ENCODE measurements at places on chromosomes 4 and X. TPM values are rescaled to one million over a fixed set of nuclear protein-coding genes. Genes with fewer than 3 reads are reported as not detected.

The SMIM43 gene
- total RNA-seq = 1.2 TPM

The MEPE gene
- not detected for total RNA-seq

The DUSP21 gene
- not detected for total RNA-seq

The DRD5 gene
- total RNA-seq = not detected

The TGIF2LX gene
- not detected for total RNA-seq

The NDUFA1 gene
- 66.2 TPM for total RNA-seq

The MAGEH1 gene
- total RNA-seq = 23.8 TPM

The NCAPG gene
- 2.1 TPM for total RNA-seq

The SYTL4 gene
- total RNA-seq = 35.9 TPM

The GATB gene
- total RNA-seq = 19.1 TPM

The CSAG3 gene
- not detected for total RNA-seq

The HDX gene
- 5.3 TPM for total RNA-seq

The STK26 gene
- total RNA-seq = 41.6 TPM

The ITIH6 gene
- total RNA-seq = not detected

The RNF212 gene
- 1.8 TPM for total RNA-seq

The ALB gene
- not detected for total RNA-seq

The MAGEA10 gene
- not detected for total RNA-seq

The TMEM156 gene
- total RNA-seq = 2.1 TPM

The WDFY3 gene
- total RNA-seq = 62.7 TPM

The S100P gene
- total RNA-seq = not detected

The CITED1 gene
- 0.23 TPM for total RNA-seq

The IL21 gene
- not detected for total RNA-seq

The SLC6A14 gene
- total RNA-seq = not detected

The ARHGAP36 gene
- not detected for total RNA-seq

The PPP1R2C gene
- not detected for total RNA-seq

The FAT1 gene
- 202 TPM for total RNA-seq

The FAM133A gene
- 0.09 TPM for total RNA-seq

The UGT8 gene
- total RNA-seq = not detected

The USP17L25 gene
- total RNA-seq = not detected

The FRAS1 gene
- 3.9 TPM for total RNA-seq

The CORIN gene
- 0.23 TPM for total RNA-seq

The DSPP gene
- not detected for total RNA-seq

All from smooth muscle cell of the umbilical artery (primary cell).